ENCODE measurements at places on chromosomes 7 and 10. TPM values are rescaled to one million over a fixed set of nuclear protein-coding genes. Genes with fewer than 3 reads are reported as not detected.

DNA sequence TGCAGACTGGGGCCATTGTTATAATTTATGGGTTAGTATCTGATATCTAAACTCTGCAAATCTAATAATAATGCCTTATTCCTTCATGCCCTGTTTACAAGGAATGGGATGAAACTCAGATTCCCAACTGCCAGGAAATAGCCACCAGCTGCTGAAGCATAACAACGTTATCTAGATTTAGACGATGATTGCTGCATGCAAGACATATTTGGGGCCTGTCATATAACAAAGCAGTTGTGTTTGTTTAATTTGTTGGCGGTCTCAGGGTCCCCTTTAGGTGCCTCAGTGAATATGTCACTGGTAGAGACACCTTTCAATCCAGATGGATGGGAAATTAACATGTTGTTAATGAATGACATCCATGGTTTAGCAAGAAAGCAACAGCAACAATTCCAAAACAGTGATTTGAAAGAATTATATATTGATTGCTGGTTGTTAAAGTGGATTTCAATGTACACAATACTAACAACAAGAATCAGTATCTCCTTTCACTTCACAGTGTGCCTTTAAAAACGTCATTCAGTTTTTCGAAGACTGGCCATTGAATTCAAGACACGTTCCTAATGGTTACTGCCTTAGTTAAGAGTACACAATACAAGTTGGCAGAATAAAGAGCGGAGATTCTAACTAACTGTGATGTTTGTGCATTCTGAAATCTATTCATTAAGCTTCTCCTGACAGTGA is 860.6 kb upstream of the CELF2 start:
- DNase-seq, result no peak

CYP3A5 gene
- 0.55 TPM for polyA plus RNA-seq

DNA sequence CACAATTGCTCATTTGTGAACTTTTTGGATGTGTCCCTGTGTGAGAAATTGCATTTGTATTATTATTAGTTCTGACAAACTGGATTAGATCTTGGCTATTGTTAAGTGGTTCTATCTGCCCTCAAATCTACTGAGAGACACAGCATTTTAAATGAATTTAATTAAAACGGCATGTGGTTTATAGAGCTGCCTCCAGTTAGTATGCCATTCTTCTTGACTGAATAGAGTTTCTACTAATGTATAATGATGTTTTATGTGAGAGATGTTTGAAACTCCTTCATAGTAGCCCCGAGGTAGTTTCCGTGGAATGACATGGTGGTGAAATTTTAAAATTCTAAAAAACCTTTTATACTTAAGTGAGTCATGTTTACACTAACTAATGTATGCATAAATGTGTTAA is 110.9 kb downstream of the DYNC1I1 start:
- no peak for DNase-seq

UPK3BL1 gene
- polyA plus RNA-seq, result 27.4 TPM

GRCh38 chr7:27153526-27153925 is 1.1 kb upstream of the HOXA3 start:
- peak; percentile 6 for DNase-seq

LEP gene
- 0.46 TPM for polyA plus RNA-seq

- DNase-seq, result peak; percentile 64
These were observed 31.8 kb upstream of the VCL start for GRCh38 chr10:73965890-73966768.

- no peak for DNase-seq
These were observed 24.5 kb upstream of the KCTD7 start for GRCh38 chr7:66604198-66604597.

- DNase-seq, result no peak
These were observed 134.1 kb downstream of the ADCYAP1R1 start for GRCh38 chr7:31186202-31186601.

GRCh38 chr7:118285358-118285757 is 60.9 kb downstream of the ANKRD7 start:
- DNase-seq, result no peak

DYDC2 gene
- polyA plus RNA-seq, result 22.8 TPM

GRCh38 chr10:128419466-128420019 is 293.3 kb upstream of the MKI67 start:
- no peak for DNase-seq

- DNase-seq, result no peak
These were observed 48.0 kb downstream of the NT5C2 start for GRCh38 chr10:103145046-103145445.

GRCh38 chr10:8969853-8970252 is 915.4 kb downstream of the GATA3 start:
- no peak for DNase-seq

GRCh38 chr10:31693491-31693890 is 235.1 kb downstream of the ARHGAP12 start:
- peak; percentile 23 for DNase-seq

EBLN1 gene
- 3.5 TPM for polyA plus RNA-seq

HMX2 gene
- not detected for polyA plus RNA-seq

GRCh38 chr10:15280462-15280861 is 90.6 kb downstream of the FAM171A1 start:
- DNase-seq, result no peak

SYT15B gene
- polyA plus RNA-seq, result 0.37 TPM

IQUB gene
- polyA plus RNA-seq, result 49.2 TPM

DNA sequence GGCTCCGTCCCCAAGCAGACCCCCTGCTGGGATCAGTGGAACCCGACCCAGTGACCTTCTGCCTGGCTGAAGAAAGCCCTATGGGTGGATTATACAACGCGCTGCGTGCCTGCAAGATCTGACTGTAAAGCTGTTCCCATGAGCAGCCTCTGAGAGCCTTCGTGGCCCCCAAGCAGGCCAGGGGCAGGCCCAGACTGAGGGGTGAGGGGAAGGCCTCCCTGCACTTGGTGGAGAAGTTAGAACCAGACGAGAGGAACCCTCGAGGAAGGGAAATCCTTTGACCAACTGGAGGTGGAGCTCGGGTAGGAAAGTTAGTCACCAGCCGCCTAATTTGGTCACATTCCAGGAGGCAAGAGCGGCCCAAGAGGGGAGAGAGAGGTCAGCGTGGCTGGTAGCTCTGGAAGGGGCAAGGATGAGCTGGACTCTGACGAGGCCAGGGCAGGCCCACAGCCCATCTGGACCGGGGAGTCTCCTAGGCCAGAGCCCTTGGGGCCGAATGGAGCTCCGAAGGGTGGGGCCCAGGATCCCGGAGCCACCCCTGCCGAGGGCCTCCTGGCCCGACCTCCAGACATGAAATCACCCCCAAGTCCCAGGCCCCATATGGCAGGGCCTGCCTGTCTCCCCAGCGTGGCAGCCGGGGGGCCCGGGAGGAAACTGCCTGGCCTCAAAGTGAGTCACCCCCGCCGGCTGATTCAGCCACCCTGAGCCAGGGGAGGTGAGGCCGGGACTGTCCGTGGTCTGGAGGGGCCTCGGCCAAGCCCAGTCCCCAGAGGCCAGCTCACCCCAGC is 23.3 kb upstream of the PDGFA start:
- no peak for DNase-seq

DNA sequence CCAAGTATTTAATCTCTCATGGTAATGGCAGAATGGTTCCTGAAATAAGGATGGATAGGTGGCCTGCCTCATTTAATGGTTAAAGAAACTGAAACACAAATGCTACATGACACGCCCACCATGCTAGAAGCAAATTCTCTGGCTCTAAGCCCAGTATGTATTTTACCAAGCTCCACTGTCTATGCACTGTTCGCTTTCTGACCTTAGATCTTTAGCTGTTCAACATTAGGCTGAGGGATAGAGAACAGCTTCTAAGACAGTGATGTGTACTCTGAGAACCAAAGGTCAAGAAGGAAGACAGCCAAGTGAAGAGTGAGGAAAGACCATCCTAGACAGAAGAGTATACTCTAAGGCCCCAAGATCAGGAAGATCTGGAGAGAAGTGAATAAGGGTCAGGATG is 26.6 kb downstream of the FAM3C start:
- no peak for DNase-seq

GRCh38 chr10:103098240-103098639 is 94.8 kb downstream of the NT5C2 start:
- no peak for DNase-seq

ORC5 gene
- 36.5 TPM for polyA plus RNA-seq

DNA sequence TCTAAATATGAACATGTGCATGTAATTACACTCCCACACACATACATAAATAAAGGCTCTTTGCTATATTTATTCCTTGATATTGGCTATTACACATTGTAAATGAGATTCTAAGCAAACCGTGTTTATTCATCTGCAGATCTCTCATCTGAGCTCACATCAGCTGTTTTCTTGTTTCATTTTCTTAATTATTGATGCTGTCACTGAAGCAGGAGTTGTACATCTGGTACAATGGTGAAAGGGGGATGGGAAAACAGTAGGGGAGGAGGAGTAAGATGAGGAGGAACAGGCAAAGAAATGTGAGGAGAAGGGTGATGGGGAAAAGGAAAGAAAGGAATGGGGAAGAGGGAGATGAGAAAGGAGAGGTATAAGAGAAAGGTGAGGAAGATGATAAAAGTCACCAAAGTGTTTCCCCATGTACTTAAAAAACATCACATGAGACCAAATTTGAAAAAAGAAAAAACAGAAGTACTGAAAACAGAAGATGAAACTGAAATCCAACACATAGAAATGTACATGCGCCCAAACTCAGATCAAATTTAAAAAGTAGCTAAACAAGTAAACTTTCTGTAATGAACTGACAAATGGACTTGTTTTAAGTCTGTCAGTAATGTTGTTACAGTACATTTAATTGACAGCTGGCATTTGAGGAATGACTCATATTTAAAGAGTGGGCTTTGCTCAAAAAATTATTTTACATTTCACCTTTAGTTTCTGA is 472.2 kb downstream of the ARL4A start:
- no peak for DNase-seq

CTAGE4 gene
- not detected for polyA plus RNA-seq

DNA sequence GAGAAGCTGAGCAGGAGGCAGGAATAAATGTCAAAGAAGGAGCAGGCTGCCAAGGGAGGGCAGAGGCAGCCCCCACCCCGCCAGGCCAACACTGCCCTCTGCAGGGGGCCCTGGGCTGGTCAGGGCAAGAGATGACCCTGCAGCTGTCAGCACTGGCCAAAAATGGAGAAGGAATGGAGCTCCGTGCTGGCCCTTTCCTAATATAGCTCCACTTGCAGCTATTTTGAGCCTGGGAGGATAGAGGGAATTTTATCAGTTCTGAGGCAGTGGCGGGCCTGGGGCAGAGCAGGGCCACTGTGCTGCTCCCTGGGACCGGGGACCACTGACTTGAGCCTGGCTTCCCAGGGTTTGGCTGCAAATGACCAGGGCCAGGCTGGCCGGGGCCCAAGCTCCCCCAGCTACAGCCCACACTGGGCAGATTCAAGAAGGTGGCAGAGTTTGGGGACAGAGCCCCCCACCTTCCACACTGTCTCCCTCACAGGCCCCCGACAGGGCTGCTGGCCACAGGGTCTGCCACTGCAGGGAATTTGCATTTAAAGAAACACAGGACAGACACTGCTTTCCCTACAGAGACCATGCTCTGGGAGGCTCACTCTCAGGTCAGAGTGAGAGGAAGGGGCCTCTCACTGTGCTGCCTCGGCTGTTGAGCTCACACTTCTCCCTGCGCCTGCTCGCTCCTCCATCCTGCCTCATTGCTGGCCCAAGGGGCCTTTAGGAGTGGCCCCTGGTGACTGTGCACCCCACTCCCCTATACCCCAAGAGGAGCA is 16.2 kb downstream of the LDB3 start:
- DNase-seq, result peak; percentile 32

DNA sequence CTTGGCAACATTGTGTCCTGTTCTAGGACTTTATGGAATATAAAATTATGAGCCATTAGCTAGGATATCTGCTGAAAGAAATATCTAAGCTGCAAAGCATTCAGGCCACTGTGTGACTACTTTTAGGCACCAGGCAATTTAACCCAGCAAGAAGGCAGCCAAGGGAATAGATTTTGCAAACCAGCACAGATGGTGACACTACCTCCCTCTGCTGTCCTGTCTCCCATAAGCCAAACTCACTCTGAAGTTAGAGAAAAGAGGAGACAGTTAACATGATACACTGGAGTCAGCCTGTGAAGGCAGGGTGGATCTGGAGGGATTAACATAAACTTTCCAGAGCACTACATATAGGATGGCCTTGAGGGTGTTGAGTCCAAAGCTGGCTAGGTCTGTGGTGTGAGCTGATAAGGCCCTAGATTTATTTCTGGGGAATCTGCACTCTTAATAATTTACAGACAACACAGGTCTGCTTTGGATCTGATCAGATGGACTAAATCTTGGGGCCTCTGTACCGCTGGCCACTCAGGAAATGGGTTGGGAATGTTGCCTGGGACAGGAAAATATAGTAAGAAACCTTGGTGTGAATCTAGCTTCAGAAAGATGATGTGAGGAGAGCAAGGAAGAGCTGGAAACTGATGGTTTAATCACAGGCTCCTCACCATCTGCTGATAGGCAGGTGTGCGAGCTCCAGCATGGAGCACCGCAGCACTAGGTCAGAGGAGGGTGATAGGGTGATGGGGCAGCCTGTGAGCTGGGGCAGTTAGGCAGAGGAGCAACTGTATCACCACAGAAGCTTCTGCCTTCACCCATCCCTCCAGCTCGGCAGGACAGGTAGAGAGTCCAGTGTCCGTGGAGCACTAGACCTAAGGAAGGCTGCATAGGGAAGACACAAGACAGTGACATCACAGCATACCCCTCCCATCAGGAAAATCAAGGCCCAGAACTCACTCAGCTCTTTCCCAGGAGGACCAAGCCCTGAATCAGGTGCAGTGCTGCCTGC is 229.9 kb upstream of the PRSS1 start:
- no peak for DNase-seq

GPER1 gene
- polyA plus RNA-seq, result 3.5 TPM

DNA sequence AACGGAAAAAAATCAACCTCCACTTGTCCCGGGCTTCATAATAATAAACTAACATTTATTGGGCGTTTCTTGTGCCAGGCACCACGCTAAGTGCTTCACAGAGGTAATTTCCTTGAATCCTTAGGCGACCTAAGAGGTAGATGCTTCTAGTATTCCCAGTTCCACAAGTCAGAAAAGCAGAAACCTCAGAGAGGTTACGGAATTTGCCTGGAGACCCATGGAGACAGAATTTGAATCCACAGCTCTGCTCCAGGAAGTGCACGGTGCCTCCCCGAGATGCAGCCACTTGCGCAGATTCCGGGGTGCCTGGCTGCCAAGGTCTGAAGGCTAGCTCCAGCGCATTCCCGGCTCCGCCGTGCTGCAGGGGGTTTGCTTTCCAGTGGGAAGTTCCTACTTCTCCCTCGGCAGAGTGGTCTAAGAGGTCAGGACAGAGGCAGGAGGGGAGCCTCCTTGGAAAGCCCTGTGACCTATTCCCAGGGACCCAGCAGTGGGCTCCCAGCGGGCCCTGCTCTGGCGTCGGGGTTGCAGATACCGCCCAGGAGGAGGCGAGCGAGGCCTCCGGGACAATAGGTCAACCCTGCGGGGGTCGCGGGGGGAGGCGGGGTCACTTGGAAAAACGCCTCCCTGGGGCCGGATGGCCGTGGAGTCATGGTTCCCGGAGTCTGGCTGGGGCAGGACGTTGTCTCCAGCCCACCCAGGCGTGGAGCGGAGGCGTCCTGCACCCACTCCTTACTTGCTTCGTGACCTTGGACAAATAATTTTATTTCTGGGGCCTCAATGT is 10.1 kb upstream of the NKX2-3 start:
- DNase-seq, result no peak

DNA sequence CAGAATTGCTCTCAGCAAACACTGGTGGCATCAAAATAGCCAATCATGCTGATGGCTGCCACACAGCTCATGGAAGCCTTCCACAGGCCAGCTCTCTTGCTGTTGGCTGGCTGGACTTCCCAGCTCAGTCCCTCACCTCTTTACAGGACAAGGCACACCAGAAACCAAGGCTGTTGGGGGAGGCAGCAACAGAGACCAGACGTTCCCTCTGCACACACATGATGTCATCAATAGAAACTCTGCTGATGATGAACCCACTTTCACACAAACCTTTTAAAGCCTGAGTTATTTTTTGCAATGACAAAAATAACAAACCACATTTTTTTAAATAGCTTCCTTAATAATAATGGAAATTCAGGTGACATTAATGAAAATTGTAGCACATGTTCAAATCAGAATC is 300.9 kb upstream of the C7orf33 start:
- DNase-seq, result no peak
